ENCODE measurements at places on chromosomes 6 and 20.

DNA sequence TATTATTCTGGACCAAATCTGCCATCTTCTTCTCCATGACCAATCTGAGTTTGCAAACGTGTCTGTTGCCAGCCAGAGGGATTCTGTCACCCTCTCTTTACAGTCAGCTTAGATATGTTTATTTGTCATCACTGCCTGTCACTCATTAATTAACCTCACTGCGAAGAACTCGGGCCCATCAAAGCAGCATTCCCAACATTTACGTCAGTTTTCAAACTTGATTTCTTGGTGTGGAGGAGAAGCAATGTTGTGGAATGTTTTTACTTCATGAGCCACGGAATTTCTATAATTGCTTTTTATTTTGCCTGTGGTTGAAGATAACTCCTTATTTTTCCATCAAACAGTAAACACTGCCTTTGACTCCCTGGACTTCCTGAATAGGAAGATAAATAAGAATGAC, 91.8 kb upstream of the CNKSR3 start:
- no peak for DNase-seq

DNA sequence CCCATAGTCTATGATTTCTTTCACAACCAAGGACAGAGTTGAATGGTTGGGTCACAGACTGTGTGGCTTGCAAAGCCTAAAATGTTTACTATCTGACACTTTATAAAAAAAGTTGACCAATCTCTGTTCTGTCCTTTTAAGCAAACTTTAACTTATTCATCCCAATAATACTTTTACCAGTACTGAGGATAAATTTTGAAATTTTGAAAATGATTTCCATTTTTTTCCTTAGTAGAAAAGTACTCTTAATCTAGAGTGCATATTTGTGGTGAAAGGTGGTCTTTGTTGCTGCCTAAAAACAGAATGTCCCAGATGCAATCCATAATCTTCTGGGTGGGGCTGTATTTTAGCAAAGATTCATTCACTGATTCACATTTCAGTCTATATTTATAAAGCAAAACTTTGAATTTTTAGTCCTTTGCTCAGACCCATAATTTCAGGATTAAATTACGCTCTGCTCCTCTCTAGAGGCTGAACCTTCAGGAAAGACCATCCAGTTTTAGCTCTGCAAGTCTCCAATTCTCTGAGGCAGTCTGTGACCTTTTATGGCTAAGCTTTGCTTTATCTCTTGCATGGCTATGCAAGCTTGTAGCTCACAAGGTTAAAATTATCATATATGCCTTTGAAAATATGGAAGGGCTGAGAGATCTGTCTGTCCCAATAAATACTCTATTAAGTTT, 573.5 kb downstream of the COL12A1 start:
- DNase-seq: no peak

DNA sequence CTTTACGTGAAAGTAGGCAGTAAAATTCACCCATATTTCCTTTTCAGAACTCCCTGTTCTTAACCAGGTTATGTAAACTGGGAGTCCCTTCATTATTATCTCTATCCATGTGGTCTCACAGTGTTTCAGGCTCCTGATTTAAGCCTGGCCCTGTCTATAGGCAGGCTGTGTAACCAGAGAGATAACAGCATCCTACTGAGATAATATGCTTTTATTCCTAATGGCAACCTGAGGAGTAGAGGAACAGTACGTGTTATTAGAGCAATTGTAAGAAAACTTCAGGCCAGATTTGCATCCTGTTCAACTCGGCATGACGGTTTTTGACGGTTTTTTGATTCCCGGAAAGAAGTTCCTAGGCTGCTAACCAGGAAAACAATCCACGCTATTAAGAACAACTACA, 16.9 kb downstream of the FUT9 start:
- DNase-seq: no peak

DNA sequence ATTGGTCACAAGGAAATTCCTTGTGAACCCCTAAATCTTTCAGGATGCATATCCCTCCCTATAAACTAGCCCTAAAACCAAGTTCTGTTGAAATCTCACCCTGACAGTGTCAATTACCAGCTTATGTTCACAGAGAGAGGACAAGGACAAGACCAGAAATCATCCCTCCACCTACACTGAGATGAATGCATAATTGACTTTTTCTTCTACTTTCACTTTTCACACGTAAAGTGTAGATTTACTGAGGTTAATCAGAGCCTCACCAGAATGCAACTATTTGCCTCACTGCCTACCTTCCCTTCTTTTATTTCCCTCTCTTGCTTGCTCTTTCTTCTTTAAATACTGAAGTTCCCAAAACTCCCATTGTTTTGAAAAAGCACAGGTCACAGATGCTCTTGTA, 15.3 kb upstream of the NKAIN2 start:
- DNase-seq: no peak

DNA sequence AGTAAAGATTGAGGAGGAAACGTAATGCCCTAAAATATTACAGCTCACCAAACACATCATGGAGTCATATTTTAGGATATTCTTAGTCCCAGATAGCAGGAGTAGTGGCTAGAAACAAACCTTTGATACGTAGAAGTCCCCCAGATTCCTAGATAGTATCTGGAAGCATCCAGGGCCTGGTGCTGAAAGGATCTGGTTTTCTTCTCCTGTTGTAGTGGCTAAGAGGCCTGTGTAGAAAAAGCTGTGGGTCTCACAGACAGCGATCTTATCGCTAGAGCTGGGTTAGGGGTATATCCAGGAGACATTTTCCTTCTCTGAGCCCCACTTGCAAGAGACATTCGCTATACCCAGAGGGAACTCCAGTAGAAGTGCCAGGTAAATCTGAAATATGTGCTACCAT, 139.9 kb downstream of the KCNQ5 start:
- no peak for DNase-seq

- no peak for DNase-seq
These were observed 414.3 kb downstream of the KIF16B start for GRCh38 chr20:16158976-16159286.

- peak; percentile 93 for DNase-seq
These were observed 423.7 kb upstream of the MARCKS start for GRCh38 chr6:113433335-113433991.

DNA sequence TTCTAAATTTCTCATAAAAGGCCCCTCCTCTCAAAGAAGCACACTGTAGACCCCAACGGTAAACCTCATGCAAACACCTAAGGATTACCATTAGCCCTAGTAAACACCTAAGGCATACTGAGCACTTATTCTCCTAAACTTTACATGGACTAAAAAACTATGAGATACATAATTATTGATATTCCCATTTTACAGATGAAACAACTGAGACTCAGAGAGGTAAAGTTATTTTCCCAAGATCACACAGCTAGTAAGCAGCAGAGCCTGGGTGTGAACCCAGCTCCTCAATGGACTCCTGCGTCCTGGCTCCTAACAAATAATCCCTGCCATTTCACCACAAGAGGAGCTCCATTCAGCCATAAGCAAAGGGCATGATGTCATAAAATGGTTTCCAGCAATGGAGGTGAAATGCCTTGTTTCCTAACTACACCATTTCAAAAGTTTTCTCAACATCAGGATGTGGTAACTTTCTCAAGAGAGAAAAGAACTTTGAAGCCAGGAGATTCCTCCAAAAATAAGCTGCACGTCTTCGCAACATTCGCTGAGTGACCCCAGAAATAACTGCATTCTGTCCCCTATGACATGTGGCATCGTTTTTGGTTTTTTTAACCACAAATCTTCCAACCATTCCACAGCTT, 4.1 kb downstream of the ATP9A start:
- DNase-seq: peak; percentile 55

DNA sequence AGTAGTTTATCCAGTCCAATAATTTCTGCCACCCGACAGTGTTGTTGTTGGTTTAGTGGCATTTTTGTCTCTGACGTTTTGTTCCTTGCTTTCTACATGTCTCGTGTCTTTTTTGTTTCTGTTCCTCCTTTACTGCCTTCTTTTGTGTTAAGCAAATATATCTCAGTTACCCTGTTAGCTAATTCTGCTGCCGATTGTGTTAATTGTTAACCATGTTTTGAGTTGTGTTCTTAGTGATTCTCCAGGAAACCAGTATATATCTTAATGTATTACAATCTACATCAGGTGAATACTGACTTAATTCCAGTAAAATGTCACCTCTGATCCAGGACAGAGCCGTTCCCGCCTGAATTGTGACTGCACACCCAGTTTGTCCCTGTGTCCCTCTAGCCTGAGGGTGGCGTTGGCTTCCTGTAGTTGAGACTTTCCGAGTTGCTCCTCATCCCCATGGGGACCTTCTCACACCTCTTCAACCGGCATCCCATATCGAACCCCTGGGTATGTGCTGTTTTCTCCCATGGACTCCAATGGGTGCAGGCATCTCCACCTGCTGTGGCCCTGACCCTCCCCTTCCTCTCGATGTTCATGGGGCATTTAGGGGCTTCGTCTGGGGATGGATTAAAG, 35.8 kb upstream of the BHLHE23 start:
- no peak for DNase-seq

DNA sequence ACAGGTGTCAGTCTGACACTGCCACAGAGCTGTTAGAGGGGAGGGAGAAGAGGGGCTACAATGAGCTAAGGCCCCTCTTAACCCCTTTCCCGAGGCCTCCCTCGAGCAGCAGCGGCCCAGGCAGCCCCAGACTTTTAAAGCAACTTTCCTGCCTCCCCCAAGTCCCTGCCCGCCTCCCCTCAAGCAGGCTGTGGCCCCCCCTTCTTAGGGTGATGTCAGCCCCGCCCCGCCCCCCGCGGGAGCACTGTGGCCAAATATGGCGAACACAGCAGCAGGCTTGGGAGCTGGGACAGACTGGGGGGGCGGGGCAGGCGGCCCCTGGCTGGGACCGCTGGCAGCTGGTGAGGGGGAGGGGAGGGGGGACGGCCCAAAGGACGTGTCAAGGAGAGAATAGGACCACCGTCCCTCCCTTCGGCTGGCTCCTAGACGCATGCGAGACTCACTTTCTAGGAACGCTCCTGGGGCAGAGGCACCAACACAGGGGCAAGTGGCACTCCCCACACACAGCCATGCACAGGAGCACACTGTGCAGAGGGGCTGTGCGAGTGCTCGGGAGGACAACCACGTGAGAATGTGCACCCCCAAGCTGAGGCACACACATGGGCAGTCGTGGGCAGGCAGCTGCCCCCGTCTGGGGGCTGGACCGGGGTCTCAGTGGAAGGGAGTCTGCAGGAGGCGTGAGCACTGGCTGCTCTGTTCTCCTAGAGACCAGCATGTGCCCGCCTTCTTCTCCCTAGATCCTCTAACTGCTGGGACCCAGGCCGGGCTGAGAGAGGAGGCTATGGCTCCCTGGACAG, 6.7 kb downstream of the TEAD3 start:
- DNase-seq: peak; percentile 67
